Activated naive CD4-positive, alpha-beta T cell (primary cell): ENCODE measurements at places on chromosomes 12 and 14.

DNA sequence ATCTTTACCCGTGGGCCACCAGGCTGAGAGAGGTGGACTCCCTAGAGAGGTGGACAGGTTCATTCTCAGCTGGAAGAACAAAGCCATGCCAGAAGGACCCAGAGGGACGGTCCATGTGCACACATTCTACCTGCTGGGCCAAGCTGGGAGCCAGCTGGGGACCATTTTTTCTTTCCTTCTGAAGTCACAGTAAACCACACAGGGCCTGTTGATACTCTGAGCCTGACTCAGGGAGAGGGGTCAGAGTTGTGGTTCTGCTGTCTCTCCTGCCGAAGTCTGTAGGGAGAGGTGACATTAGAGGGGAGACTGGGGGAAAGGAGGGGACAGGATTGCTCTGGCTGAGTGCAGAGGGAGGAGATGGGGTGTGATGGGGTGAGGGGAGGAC lies 148.6 kb downstream of the TSPAN9 start:
- DNase-seq, result no peak

GRCh38 chr14:29077916-29078315 lies 311.3 kb downstream of the FOXG1 start:
- DNase-seq, result no peak

DNA sequence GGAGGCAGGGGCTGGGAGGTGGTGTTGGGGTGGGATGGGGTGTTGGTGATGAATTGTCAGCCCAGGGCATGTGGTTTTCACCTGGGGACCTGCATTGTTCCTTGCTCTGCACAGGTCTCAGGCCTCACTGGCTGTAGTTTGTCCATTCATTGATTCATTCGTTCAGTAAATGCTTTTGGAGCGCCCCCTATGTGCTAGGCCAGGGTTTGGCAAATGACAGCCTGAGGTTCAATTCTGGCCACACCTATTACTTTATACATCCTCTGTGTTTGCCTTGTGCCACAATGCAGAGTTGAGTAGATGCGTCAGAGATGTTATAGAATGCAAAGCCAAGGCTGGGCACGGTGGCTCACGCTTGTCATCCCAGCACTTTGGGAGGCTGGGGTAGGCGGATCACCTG lies 4.7 kb downstream of the ADCK1 start:
- DNase-seq, result no peak

- no peak for DNase-seq
Observed at GRCh38 chr14:90039253-90040010, 22.4 kb upstream of the KCNK13 start.

GRCh38 chr14:50087341-50088116 lies 28.8 kb downstream of the VCPKMT start:
- DNase-seq, result no peak

DNA sequence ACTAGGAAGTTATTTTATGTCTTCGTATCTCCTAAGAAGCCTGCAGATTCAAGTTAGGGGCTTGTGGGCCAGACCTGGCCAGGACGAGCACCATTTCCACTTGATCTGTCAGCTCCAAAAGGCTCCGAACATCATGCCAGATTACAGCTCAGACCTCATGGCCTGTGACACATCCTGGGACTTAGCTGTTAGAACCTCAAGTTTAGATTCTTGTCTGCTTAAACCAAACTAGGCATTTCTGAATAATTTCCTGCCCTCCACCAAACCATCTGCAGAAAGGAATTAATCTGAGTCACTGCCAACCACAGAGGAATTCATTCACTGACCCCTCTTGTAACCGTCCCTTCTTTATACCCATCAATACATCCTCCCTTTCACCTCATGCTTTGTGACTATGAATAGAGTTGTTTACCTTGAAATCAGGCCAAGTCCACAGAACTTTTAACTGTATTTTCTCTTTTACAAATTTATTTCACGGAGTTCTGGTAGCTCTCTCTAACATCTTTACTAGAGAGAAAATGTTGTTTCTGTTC lies 120.3 kb downstream of the FBXL14 start:
- no peak for DNase-seq

DNA sequence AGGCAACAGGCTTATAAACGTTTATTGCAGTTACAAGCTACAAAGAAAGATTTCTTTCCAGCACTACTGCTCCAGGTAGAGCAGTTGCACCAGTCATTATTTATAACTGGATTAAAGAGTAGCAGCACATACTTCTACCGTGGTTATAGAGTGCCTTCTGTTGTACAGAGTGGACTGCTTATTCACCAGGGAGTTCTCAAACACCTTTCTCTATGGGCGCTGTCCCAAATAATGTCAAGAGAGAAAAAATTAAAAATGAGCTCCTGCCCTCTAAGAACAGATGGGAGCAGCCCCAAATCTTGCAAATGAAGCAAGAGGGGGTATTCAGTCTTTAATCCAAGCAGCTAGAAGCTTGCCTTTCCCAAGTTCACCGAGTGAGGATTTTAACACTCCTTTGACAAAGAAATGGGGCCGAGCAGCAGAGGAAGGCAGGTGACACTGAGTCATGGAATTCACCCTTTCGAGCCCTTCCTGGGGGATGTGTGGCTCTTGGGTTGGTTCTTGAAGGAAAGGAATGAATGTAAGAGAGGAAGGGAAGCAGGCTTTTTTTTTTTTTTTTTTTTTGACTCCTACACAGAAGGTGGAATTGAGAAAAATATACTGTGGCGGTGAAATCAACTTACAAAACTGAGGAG lies 181.2 kb downstream of the PRKCH start:
- no peak for DNase-seq

GRCh38 chr12:93183940-93184671 lies 193.6 kb upstream of the NUDT4 start:
- no peak for DNase-seq
